ENCODE measurements at places on chromosomes 1 and 21.
A peak's percentile ranks its signal among the peaks of the same experiment; 100 is the strongest.

- no peak for DNase-seq
Measured at GRCh38 chr1:186179231-186179630, 195.8 kb downstream of the TPR start.

- no peak for DNase-seq
Measured at GRCh38 chr21:35968564-35968963, 91.8 kb downstream of the SETD4 start.

DNA sequence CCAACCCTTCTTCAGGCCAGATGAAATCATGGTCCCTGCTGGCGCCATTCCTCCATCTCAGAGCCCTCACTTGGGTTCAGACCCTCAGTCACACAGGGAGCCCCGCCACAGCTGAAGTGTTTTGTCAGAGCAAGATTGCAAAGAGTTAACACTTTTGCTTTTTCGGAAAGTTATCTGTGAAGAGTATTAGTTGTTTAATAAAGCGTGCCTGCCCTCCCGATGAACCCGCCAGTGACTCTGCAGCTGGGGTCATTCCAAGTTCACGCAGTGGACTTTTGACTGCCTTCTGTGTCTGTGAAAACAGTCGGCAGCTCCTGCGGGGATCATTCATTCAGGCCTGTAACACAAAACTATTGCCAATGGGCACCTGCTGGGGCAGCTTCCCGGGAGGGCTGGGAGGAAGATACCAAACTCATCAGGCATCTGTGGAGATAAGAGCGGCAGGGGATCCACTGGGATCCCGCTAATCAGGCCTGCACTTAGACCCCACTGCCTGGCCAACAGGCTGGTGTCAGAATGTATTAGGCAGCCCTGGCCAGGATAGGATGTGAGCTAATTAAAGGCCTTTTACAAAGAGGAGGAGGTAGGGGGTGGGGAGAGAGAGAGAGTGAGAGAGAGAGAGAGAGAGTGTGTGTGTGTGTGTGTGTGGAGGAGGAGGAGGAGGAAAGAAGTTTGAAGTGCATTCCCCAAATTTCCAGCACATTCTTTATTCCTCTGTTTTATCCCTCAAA is 184.5 kb downstream of the DHRS3 start:
- no peak for DNase-seq

DNA sequence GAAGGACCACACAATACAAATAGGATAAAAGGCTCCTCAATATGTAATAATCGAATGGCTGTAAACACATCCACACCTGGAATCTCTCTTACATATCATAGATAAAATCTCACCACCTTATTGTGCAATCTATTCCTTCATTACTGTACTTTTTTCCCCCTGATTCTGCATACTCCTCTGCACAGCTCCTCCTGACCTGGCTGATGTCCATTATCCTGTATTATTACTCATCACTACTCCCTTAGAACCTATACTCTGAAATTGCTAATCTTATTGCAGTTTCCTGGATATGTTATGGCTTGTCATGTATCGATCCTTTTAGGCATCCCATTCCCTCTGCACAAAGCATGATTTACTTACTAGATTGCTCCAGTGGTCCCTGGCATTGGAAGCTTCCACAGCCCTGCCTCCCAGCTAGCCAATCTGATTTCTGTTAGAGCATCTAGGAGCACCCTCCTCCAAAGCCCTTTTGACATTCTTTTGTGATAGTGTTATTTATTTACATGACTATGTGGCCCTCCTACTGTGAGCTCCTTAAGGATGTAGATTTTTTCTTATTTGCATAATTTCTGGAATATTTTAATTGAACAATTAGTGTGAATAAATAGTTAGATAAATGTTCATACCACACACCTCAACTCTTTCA is 24.2 kb upstream of the PHGDH start:
- DNase-seq: no peak

GRCh38 chr21:45401054-45401518 is 3.9 kb upstream of the COL18A1 start:
- DNase-seq: no peak

DNA sequence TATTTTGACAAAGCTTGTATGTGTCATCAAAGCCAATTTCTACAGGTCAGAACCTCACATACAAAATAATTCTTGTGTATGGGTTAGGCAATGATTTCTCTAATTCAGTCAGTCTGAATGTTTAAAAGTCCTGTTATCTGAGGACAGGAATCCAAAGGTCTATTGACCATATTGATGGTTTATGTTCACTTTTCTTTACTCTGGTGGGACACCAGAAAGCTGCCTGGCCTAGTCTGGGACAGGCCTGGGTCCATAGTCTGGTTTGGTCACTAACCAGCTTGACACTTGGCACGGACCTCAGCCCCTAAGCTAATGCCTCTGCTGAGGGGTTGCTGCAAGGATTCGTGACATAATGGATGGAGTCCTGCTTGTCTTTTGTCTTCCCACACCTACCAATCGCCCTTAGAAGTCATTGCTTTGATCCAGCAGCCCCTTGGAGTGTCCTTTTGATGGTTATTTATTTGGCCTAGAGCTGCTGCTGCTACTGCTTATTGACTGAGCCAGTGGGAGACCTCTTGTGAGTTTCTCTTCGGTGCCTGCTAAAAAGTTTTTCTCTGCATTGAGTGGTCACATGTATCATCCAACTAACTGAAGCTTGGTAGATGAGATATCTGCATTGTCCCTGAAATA is 15.7 kb downstream of the IFNAR2 start:
- DNase-seq: no peak

DNA sequence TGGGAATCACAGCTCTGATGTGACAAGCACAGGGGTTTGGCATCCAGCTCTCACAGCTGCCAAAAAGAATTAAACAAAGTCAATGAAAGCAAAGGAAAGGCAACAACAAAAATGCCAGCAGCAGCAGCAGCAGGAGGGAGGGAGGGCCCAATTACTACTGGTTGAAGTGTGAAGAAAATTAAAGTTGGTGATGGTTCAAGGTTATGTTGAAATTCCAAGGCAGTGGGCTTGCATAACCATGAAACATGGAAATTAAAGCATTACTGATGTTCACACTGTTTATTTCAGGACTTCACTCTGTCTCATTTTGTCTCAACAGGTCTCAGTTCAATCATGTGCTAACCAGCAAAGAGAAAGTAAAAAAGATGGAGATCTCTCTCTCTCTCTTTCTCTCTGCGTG is 220.3 kb upstream of the LYPLAL1 start:
- DNase-seq: no peak

DNA sequence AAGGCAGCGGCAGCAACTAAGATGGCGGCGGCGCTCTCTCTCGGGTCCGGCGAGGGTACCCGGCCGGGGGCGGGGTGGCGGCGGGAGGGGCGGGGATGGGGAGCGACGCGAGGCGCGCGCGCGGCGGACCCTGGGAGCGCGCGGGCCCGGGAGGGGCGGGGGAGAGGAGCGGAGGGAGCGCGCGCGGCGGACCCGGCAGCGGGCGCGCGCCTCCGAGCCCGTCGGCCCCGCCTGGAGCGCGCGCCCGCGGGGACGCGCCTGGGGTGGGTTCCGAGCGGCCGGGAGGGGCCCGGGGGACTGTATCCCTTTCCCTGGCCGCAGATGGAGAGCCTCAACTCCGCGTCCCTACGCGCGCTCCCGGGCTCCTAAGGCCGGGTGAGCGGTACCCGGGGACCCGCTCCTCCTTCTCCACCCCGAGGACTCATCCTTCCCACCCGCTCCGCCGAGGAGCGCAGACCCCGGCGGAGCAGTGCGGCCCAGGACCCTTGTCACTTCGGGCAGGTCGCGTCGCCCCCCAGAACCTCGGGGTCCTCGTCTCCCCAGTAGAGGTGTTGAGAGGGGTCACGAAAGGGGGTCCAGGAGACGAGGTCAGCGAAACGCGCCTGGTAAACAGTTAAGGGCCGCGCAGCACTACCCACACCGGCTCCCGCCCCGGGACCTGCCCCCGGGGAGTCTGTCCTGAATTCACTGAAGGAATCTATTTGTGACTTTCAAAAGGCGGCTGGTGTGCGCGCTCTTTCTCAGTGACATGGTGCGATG is at the start of gene CLSTN1:
CLSTN1 (minus strand) TSS at position 23 of the 759 bp plus-strand sequence. CDS start 232 bp downstream, outside the sequence.
- peak; percentile 81 for DNase-seq

DNA sequence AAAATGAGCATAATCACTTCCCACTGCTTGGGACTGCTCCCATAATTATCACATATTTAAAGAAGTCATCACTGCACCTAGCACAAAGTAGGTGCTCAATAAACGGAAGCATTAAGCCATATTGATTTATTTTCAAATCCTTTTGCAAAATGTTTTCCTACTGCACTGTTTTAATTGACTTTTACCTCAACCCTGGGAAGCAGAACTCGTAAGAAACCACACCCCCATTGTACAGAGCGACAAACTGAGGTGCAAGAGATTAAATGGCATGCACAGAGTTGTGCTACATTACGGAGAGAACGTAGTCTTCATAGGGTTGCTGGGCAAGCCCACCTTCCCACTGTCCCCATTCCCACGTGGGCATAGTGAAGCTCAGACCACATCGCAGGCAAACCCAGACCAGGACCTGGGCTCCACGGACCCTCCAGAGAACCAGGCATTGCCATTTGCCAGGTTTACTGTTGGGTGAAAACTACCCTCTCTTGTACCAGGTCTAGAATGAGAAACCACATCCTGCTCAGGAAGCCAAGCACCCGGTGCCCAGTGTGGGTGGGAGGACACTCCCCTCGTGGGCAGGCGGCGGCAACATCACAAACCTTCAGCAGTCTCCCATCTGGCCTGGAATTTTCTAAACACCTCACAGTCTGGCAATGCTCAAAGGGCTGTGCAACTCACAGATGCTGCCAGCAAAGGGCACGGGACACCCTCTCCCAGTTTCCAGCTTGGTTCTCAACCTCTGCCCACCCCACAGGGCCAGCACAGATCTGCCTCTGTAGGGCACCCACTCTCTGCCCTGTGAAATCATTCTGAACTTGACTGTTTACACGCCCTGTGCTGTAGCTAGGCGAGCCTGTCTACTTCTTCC is 8.2 kb downstream of the IFFO2 start:
- no peak for DNase-seq

DNA sequence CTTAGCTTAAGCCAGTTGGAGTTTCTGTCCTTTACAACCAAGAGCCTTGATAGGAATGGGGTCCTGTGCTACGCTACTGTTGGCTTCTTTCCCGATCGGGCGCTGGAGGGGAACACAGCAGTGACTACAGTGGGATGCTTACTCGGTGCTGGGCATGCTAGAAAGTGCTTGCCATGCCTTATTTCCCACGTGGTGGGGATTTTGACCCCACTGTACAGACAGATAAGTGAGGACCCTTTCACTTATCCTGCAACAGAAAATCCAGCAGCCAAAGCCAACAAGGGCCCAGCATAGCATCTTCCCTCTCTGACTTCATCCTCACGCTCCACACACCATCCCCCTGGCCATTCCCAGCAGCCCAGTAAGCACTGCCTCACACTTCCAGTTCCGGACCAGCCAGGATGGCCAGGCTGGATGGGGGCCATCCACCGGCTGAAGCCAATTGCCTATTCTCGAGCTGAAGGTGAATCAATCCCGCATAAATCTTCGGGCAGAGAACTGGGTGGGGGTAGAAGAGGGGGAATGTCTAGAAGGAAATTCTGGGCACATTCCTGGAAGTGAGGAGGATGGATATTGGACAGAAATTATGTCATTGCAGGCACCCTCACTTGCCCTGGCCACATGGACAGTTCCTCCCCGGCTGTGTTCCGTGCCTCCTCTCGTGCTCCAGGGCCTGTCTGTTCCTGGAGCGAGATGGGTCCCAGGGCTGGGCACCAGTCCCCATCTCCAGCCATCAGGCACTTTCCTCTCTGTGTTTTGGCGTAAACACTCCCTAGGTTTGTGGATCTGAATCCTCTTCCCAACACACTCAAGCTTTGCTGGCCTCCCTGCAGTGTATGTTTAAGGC is 2.0 kb upstream of the ABCG1 start:
- no peak for DNase-seq

DNA sequence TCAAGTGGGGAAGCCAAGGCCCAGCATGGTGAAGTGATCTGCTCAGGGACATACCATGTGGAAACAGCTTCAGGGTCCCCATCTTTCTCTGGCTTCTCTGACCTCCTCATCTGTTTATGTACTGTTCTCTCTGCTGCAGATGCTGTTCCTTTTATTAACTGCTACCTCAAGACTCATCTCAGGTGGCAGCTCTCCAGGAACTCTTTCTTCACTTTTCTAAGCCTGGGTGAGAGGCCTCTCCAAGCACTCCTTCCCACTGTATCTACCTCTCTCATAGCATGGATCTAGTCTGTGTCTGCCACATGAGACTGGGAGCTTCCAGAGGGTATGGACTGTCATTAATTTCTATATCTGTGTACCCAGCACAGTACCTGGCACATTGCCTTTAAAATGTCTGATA is 73.4 kb upstream of the PPM1J start:
- no peak for DNase-seq

DNA sequence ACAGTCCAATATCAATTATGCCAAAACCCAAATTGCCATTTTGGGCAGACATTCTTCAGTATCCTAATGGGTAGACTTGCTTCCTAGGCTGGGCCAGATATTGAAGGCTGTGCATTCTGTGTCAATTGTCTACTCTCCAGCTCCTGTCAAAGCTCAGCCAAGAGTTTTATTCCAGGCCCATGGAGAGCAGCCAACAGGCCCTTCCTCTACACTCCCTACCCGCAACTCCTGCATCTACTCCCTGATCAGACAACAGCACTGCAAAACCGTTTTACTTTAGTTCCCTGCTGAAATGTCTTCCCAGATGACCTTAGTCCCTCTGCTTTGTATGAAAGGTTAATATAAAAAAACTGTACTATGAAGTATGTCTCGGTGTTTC is 6.6 kb upstream of the ADORA3 start:
- no peak for DNase-seq

- DNase-seq: no peak
Measured at GRCh38 chr1:232142403-232143314, 487.3 kb downstream of the SIPA1L2 start.

GRCh38 chr1:8410791-8411190 is 92.9 kb downstream of the SLC45A1 start:
- no peak for DNase-seq

DNA sequence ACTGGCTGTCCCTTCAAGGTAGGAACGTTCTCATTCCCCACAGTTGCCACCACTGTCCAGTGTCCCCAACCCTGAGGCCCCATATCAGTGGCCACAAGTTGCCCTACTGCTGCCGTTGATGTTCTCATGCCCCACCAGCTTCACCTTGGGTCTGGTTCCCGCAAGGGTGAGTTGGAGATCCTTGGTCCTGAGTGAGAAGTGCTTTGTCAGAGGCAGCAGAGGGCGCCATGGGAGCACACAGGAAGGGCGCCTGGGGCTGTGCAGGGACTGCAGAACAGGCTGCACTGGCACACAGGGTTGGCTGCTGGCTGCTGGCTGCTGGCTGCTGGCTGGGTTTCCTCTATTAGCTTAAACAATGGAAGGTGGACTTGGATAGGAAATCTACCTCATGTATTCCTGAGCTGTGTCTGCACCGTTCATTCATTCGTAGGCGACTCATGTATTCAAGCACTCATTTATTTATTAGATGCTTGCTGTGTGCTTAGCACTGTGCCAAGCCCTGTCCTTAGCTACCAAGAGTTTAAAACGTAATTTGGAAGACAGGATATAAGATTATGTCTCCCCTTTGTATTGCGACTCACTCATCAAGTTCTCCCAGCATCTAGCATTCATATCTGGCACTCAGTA is 2.1 kb upstream of the S100A9 start:
- peak; percentile 20 for DNase-seq

- no peak for DNase-seq
Measured at GRCh38 chr1:95236784-95237575, 3.0 kb downstream of the RWDD3 start.

GRCh38 chr1:75172556-75172955 is 38.4 kb downstream of the LHX8 start:
- no peak for DNase-seq

GRCh38 chr1:234943836-234944402 is 184.7 kb downstream of the TOMM20 start:
- DNase-seq: no peak

- no peak for DNase-seq
Measured at GRCh38 chr1:165215676-165216075, 140.8 kb downstream of the LMX1A start.

- DNase-seq: no peak
Measured at GRCh38 chr1:156571261-156571852, 1.0 kb downstream of the IQGAP3 start.

All from stimulated activated CD8-positive, alpha-beta memory T cell treated with anti-CD3 and anti-CD28 coated beads, Interleukin-7, amount 100 ng/mL, for 48 hours (primary cell).